ENCODE measurements at places on chromosomes 12 and 14.

- DNase-seq = no peak
Measured at GRCh38 chr12:3747976-3748619, 4.8 kb downstream of the CRACR2A start.

DNA sequence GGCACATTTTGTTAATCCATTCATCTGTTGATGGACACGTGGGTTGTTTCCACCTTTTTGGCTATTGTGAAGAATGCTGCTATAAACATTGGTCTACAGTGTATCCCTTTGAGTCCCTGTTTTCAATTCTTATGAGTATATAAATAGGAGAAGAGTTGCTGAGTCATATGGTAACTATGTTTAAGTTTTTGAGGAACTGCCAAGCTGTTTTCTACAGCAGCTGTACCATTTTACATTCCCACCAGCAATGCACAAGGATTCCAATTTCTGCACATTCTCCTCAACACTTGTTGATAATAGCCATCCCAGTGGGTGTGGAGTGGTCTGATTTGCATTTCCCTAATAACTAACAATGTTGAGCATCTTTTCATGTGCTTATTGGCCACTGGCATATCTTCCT lies 6.9 kb upstream of the SVOP start:
- no peak for DNase-seq

- DNase-seq = no peak
Measured at GRCh38 chr14:71113376-71113775, 206.1 kb downstream of the PCNX1 start.

- no peak for DNase-seq
Measured at GRCh38 chr12:18323159-18323558, 61.8 kb downstream of the PIK3C2G start.

- DNase-seq = no peak
Measured at GRCh38 chr14:67919259-67920032, 99.9 kb downstream of the RAD51B start.

DNA sequence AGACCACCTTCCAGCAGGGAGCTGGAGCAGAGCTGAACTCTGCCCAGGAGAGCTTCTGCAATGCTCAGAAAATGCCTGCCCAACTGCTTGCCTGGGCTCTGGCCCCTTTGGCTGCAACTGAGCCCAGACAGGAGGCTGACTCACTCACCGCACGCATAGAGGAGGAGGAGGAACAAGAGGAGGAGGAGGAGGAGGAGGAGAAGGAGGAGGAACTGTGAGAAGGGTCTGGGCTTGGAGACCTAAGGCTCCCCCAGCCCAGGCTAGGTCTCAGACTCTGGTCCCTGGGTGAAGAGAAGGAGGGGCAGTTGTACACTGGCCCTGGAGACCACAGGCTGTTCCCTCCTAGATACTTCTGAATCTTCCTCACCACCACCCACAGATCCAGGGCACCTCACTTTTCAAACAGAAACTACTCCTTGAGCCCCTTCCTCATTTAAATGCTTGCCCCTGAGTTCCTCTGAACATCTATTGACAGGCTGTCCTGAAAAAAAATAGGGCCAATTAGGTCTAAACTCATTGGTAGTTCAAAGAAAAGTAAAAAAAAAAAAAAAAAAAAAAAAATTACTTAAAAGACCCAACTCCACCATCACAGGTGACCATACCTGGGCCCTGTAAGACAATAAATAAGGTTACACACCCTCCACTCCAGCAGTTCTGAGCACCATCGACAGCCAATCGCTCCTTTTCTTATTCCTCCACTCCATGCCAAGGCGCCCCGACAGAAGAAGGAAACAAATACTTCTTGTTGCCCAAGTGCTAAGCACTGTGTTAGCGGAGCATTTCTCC lies 674 bp downstream of the VDR start:
- peak; percentile 46 for DNase-seq

DNA sequence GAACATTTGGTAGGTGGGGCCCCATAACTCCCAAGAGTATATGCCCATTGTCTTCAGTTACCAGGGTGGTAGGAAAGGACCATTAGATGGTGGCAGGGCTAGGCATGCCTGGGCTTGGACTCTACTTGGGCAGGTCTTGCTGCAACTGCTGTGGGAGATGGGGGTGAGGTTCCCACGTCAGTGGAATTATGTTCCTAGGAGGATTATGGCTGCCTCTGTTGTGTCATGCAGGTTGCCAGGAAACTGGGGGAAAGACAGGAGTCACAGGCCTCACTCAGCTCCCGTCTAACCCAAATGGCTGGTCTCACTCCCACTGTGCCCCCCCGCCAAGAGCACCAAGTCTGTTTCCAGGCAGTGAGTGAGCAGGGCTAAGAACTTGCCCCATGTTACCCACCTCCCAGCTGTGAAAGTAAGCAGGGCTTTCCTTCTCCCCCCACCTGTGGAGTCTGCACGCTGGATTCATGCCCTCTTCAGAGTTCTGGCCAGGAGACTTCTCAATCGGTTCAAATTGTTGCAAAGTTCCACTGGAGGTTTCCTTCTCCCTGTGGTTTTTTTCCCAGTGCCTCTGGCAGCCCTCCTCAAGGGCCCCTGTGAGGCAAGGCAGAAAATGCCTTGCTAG lies 337.5 kb downstream of the CCDC91 start:
- DNase-seq = no peak

DNA sequence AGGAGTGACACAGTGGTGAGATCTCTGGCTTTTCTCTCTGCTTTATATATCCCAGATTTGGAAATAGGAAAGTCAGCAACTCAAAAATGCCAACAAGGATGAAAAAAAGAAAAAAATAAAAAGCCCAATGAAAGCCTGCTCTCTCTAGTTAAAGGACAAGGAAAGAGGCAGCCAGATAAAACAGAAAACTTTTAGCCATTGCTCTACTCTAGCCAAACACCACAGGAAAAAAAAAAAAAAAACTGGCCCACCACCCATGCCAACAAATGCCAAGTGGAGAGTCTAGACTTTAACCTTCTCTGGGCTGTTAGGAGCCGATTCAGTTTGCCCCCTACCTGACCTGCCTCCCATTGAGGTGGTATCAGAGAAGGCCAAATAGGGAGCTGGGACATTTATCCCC lies 222.3 kb upstream of the TMTC1 start:
- no peak for DNase-seq

GRCh38 chr12:9319842-9320173 lies 111.6 kb upstream of the PZP start:
- no peak for DNase-seq

DNA sequence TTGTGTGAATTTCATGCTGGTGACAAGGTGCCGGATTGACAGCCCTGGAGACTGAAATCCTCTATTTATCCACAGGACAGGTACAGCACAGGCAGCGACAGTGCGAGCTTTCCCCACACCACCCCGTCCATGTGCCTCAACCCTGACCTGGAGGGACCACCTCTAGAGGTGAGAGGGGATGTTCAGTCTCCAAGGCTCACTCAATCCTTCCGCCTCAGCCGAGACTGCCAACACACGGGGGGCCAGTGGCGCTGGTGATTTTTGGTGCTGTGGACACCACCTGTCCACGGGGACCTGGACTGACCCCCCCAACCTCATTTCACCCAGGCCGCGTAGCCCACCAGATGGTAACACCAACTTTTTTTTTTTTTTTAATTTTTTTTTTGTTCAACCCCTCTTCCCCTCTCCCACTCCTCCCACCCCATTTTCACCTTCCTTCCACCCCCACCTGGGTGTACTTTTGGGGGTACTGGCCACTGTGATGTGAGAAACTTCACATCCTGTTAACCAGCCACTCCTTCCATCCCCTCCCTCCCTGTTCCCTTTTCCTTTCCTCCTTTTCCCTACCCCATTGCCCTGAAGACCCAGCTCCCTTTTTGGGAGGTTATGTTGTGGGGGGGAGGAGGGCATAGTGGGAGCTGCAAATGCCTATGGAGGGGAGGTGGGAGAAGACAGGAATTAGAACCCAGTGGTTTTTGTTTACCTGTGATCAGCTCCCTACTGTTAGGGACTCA lies 12.9 kb downstream of the PCBP2 start:
- no peak for DNase-seq

DNA sequence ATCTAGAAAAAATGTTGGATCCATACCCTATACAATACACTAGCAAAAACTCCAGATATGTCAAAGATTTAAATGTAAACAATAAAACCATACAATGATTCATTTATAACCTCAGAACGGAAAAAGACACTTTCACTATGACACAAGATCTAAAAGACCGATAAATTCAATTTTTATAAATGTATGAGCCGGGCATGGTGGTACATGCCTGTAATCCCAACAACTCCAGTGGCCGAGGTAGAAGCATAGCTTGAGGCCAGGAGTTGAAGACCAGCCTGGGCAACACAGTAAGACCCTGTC lies 2.5 kb upstream of the SOS2 start:
- no peak for DNase-seq

All from activated CD4-positive, alpha-beta T cell treated with anti-CD3 and anti-CD28 coated beads for 1 hour (primary cell).